ENCODE measurements at places on chromosomes 5 and 9.

GRCh38 chr9:24776226-24776625, 230.5 kb upstream of the IZUMO3 start:
- no peak for DNase-seq

DNA sequence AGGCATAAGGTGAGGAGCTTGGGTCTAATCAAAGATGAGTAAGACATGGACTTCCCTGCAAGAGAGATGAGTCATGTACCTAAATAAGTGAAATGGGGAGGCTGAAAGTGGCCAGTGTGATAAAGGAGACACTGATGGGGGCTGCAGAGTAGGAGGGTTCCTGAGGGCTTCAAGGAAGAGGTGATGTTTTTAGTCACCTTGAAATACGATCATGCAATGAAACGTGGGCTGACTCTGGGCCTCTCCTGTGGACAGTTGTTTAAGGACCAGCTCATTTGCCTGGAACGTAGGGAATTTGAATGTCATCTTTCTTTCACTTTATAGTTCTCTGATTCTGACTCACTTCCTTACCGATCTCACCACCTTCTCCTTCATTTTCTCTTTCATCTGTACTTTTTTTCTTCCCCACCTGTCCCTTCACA, 49.6 kb upstream of the CPLX2 start:
- no peak for DNase-seq

- DNase-seq = no peak
These were observed 288.7 kb downstream of the CSNK1G3 start for GRCh38 chr5:123800640-123801039.

DNA sequence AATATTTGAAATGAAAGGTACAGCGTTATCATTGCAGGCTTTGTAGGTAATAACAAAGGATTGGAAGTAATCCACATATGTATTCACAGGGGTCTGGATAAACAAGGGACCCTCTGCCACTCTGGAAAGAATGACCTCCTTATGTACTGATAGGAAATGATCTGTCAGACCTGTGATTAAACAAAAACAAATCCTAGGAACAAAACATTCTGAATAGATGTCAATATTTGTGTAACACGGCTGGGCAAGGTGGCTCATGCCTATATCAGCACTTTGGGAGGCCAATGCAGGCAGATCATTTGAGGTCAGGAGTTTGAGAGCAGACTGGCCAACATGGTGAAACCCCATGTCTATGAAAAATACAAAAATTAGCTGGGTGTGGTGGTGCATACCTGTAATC, 42.3 kb downstream of the NSUN2 start:
- DNase-seq = no peak

- no peak for DNase-seq
These were observed at the start of gene LCN15 for GRCh38 chr9:136764301-136764891. Gene LCN15 (minus strand): TSS chr9:136764518. CDS start chr9:136764488, 30 bp downstream.

- DNase-seq = no peak
These were observed 151.7 kb upstream of the POU5F2 start for GRCh38 chr5:93893075-93893474.

- peak; percentile 90 for DNase-seq
These were observed 209.3 kb downstream of the DAB2IP start for GRCh38 chr9:121860744-121861143.

DNA sequence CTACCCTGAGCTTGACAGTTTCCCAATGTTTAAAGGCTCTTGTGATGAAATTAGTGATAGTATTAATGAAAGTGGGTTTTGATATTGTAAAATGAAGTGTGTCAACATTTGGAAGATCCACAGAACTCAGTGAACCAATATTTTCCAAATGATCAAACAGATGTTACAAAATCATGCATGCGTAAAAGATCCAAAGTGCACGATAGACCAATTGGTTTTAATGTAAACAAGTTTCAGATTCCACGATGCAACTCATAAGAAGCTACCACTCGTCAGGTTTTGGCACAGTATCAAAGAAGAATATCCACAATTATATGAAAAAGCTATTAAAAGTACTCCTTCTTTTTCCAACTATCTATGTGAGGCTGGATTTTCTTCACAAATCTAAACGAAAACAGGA, 82.3 kb downstream of the SLC38A9 start:
- no peak for DNase-seq

GRCh38 chr9:68541568-68541967, 885 bp upstream of the TMEM252 start:
- DNase-seq = no peak

DNA sequence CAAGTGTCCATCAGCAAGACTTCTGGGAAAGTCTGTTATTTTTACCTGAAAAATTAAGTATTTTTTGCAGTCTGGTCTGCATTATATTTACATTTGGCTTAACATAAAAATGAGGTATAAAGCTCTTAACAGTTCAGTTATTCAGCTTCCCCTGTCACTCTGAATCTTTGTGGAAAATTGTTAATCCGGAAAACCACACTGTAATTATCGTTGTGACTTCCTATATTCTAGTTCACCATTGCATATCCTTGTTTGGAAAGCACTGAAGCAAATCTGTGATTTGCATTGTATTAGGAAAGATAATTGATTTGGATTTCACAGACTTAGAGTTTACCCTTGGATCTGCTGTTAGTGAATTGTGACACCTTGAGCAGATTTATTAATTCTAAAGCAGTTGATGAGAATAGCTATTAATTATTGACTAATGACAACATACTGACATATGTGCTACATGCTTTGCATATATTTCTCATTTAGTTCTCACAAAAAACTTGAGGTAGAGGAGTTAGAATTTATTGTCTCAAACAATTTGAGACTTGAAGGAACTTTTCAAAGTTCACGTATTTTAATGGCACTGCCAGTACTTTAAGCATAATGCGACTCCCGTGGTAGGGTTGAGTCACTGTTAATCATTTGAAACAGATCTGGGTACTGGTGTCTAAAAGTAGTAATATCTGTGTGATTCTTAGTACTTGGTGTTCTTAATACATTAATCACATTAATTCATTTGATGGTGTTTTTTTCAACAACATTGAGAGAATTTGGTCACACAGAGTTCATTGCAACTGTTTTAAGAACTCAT, 71.8 kb upstream of the LRRC70 start:
- no peak for DNase-seq

GRCh38 chr9:68429631-68430030, 73.2 kb downstream of the PGM5 start:
- no peak for DNase-seq

DNA sequence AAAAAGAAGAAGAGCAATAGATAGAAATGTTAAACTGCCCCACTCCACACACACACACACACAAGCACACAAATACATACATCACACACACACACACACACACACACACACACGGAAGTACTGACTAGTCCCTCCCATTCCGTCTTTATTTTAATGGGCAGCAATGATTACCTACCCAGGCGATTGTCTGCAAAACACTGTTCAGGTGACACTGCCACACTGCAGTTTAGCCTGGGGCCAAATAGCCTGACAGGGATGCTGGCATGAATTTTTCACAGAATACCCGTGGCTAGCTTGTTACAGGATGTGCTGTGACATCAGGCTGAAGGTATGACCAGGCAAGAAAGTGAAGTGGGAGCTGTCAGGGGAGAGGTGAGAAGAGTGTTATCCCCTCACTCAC, 86.9 kb downstream of the FRMD3 start:
- no peak for DNase-seq

- DNase-seq = no peak
These were observed 166.5 kb upstream of the NR3C1 start for GRCh38 chr5:143569722-143570567.

DNA sequence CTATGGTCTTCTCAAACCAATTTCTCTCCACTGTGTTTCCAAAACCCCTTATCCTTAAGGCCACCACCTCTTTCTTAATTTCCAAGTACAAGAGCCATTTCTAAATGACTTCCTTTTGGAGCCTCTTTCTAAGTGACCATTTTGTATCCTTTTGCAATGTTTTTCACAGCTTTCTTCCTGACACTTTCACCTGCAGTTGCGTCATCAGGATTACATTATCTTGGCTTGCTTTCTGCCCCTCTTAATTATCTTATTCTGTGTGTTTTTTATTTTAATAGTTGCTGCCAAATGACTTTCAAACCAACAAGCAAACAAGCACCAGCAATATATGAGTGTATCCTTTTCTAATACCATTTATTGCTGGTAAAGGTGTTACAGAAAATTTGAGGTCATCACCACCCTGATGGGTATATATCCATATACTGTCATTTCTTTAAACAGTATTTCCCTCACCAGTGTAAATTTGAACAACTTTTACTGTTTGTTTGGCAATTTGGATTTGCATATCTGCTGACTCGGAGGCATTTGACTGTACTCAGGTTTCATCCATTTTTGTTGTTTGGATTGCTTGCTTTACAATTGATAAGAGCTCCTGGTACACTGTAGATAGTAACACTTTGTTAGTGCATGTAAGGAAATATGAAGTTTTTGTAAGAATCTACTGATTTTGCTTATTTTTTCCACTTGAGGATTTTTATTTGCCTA, 5.4 kb upstream of the ANXA1 start:
- no peak for DNase-seq

DNA sequence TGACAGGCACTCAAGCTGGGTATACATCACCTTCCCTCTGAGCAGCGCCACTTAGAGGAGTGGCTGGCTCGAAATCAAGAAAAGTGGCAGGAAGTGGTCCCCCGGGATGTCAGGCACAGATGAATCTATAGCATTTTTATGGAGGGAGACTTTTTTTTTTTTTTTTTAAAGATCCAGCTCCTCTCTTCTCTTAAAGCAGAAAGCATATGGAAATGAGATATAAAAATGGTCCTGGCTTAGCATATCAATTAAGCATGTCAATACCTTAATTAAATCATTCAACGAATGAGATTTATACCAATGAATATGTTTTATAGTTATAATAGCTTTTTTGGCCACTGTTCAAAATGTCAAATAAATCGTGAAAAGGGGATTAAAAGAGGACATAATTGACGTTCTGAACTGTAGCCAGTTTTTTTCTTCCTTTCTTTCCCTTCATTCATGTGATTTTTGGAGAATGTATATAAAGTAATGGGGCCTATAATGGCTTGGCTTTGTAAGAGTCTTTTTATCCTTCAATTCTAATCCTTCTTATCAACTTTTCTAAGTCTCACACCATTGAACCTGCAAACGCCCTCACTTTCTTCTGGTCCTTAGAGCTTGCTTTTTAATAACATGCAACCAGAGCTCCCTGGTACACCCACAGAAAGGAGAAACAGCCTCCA, 319.2 kb upstream of the PANK3 start:
- DNase-seq = no peak

GRCh38 chr5:64165500-64166200, at the start of gene RNF180:
Gene RNF180 (plus strand): TSS chr5:64165843. CDS start chr5:64200808, 34,965 bp downstream.
- DNase-seq = no peak

DNA sequence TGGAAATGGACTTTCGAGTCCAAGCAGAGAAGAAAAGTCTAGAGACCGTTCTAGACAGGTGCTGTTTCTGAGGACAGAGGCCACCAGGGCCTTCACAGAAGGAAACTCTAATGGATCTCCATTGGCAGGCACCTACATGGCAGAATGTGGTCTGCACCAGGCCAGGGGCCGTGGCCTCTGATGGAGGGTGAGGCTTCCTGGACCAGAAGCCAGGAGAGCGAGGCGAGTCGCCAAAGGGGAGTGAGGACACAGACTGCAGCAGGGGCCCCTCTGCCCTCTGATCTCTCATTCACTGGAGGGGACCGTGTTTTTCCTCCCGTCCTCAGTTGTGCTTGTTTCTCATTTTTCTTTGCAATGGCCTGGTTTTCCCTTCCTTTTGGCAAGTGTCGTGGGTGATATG, 41.1 kb downstream of the ALG2 start:
- DNase-seq = no peak

GRCh38 chr9:71270554-71270953, 149.1 kb upstream of the TRPM3 start:
- no peak for DNase-seq

- peak; percentile 76 for DNase-seq
These were observed 59.5 kb downstream of the MUSK start for GRCh38 chr9:110728058-110728457.

DNA sequence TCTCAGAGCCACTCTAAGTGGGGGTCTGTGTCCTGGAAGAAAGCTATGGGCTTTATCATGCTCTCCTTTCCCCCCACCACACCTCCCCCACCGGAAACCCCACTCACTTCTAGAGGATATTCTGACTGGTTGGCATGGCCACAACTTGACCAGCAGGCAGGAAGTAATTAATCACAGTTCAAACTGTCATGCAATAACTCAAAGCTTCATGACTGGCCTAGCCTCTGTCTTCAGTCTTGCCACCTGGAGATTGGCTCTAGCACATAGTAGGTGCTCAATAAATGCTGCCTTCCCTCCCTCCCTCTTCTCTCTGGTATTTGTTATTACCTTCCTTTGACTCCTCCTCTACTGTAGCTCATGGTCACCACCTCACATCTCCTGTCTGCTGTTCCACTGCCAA, 124.7 kb downstream of the GABBR2 start:
- DNase-seq = no peak

DNA sequence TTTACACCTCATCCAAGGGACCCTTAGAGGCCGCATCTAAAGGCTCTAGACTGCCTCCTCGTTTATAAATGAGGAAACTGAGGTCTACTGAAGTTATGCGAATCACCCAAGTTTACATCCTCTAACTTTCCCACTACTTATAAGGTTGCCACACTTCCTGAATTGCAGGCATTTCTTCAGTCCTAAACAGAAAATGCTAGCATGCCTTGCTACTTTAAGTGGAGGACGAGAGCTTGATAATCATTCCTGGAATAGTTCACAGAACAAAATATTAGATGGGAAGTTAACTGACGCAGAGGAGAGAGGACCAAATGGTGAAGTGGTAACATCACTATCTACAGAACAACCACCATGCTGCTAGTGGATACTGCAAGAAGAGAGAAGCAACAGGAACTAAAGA, 85.8 kb downstream of the GNAQ start:
- no peak for DNase-seq

DNA sequence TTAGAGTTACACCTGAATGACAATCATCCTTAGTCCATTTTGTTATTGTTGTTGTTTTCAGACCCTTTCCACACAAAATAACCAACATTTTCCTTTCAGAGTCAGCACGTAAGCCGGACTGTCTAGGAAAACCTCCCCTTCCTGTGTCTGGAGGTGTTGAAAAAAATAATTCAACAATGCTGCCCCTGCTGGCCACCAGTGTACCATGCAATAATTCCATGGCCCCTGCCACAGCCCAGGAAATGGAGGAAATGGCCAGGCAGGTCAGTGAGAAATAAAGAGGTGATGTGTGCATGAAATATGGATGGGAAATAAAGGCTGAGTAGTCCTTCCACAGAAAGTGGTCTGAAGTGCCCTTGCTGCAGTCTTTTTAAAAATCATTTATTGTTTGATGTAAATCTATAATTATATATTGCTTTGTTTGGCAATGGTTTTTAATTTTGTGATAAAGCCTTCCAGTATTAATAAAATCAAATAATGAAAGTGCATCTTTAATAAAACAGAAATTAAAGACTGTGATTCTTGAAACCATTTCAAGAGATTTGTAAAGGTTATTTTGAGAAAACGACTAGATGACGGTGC, 152.8 kb upstream of the PAPPA start:
- no peak for DNase-seq

DNA sequence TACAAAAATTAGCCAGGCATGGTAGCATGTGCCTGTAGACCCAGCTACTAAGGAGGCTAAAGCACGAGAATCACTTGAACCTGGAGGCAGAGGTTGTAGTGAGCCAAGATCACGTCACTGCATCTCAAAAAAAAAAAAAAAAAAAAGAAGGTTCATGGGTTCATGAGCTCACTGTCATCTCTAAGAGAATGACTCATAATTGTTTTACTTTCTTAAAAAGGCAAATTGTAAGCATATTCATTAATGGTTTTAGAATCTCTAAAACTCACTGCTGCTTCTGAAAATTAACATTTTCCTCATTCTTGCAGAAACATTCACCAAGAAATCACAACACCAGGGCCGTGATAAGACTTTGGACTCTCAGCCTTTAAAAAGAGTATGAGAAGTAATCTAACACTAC, 103.6 kb downstream of the GNA14 start:
- DNase-seq = no peak

- no peak for DNase-seq
These were observed 149.0 kb upstream of the ITGA1 start for GRCh38 chr5:52638732-52639131.

All from brain pericyte (primary cell).